ENCODE measurements at places on chromosomes 3 and 15. TPM values are rescaled to one million over a fixed set of nuclear protein-coding genes. Genes with fewer than 3 reads are reported as not detected.

The TIPIN gene
- total RNA-seq: 11.1 TPM

The GOLGA8R gene
- total RNA-seq: not detected

The TM4SF18 gene
- total RNA-seq: 0.07 TPM

The BLM gene
- total RNA-seq: 4.9 TPM

The SIDT1 gene
- not detected for total RNA-seq

DNA sequence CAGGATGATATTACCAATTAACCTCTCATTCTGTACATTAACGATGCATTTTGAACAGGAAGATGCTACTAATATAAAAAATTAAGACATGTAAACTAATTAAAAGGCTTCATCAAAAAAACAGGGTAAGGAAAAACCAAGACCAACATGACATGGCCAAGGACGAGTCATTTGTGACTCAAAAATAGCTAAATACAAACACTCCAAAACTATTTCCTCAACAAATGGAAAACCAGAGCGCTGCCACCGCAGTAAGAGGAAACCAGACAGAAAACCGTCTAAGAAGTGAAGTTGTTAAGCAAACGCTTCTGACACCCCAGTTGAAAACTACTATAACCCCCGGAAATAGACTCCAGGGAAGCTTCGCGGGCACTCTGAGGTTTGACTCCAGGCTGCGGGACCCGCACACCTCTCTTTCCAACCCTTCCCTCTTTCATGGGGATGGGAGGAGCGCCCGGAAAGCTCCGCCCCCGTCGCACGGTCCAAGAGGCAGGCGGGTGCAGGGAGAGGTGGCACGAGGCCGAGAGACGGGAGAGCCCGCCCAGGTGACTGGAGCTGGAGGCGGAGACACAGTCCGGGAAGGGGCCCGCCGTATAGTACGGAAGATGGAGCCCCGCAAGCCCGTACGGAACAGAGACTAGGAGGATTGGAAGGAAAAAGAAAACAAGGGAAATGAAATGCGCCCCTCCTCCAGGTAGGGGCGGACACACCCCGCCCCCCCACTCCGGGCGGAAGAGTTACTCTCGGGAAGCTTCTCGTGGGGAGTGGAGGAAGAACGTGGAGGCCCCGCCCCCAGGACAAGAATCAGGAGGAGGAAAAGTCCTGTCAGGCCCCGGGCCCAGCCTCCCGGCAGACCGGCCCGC, 708 bp downstream of the DCAF1 start:
- H3K36me3 ChIP-seq: no peaks in the 10 kb centered on the region
- DNase-seq: peak; percentile 89
- H3K4me3 ChIP-seq: peak overlapping the region; percentile 91
- peaks cover 14% of the 10 kb centered on the region for H3K4me1 ChIP-seq
- H3K27ac ChIP-seq: peak overlapping the region; percentile 95
- peaks cover 5% of the 10 kb centered on the region for H3K27me3 ChIP-seq

GRCh38 chr3:153614563-153614962, 452.5 kb downstream of the RAP2B start:
- peak; percentile 78 for DNase-seq
- peaks cover 31% of the 10 kb centered on the region for H3K4me1 ChIP-seq
- H3K36me3 ChIP-seq: no peaks in the 10 kb centered on the region
- H3K27me3 ChIP-seq: no peaks in the 10 kb centered on the region

GRCh38 chr15:39494462-39494861, 86.4 kb upstream of the THBS1 start:
- DNase-seq: no peak
- H3K4me3 ChIP-seq: no peak overlapping the region
- peaks cover 5% of the 10 kb centered on the region for H3K36me3 ChIP-seq
- no peak overlapping the region for H3K27ac ChIP-seq
- no peaks in the 10 kb centered on the region for H3K27me3 ChIP-seq

All from HFFc6 (cell line).